Activated naive CD4-positive, alpha-beta T cell (primary cell): ENCODE measurements at places on chromosomes 1 and 21.

DNA sequence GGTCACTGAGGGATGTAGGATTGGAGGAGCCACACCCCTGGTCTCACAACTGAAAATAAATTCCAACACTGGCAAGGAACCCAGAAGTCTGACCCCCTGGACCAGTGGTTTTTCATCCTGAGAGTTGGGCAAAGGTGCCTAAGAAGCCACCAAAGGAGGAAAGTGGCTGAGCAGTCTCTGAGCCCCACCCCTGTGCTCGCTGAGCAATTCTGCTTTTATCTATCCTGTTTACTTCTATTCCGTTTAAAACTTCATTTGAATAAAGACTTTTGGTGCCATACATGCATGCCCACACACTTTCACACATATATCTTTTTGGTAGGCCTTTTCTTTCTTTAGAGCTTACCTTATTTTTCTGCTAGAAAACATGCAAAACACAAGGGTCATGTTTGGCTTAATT, 13.9 kb upstream of the CD53 start:
- DNase-seq, result no peak

DNA sequence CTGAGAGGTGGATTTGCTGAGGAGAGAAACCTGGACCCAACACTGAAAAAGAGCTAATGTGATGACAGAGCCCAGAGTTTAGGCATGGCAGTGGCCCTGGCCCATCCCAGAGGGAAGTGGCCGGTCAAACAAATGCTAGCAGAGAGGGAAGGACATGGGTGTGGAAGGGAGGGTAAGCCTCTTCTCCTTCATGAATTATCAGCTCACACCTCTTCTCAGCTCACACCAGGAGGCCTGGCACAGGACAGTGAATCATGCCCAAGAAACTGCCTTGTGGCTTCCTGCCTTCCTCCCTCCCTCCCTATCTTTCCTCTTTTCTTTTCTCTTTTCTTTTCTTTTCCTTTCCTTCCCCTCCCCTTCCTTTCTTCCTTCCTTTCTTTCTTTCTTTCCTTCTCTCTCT, 1.3 kb upstream of the SPRR3 start:
- DNase-seq, result no peak

- no peak for DNase-seq
Measured at GRCh38 chr1:116075575-116075974, 35.6 kb upstream of the MAB21L3 start.

DNA sequence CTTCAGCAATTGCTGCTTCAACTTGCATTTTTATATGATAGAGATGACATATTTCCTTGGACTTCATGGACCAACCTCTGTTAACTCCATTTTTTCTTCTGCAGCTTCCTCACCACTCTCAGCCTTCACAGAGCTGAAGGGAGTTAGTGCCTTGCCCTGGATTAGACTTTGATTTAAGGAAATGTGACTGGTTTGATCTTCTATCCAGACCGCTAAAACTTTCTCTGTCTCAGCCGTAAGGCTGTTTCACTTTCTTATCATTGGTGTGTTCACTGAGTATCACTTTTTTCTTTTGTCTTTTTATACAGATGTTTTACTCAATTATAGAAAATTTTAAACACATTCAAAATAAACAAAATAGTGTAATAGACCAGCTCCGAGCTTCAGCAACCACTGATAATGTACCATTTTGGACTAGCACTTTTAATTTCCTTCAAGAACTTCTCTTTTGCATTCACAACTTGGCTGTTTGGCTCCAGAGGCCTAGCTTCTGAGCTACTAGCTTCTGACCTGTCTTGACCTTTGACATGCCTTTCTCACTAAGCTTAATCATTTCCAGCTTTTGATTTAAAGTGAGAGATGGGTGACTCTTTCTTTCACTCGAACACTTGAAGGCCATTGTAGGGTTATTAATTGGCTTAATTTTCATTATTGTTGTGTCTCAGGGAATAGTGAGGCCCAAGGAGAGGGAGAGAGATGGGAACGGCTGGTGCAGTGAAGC, 9.3 kb downstream of the NEK7 start:
- DNase-seq, result no peak

DNA sequence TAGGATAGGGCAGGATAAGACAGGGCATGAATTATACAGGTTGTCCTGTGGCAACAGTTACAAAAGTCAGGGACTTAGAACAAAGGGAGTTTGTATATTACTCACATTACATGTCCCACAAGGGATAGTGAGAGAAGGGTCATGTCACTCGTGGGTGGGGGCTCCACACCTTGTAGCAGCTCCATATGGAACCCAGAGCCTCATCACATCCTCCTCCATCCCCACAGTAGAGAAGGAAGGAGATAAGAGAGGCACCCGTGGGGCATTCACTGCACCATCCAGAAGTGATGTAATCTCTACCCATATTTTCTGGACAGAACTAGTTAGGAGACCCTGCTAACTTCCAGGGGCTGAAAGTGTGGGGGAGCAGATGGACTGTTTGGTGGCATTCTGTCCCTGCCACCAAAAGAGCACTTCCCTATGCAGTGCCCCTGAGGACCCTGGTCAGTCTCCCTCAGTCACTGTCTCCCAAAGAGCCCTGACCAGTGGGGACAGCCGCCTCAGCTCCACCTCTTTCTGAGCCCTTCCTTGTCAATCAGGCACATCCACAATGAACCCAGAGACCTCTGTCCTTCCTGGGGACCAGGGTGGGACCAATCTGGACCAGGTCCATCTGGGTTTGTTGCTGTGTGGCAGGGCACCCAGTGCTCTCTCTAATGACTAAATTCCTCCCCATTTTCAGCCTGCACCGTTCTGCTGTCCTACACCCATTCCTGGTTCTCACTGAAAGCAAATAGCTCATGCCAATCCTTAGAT, 154.8 kb upstream of the ETV3 start:
- no peak for DNase-seq
